M059J (cell line): ENCODE measurements at places on chromosomes 13 and 19.

DNA sequence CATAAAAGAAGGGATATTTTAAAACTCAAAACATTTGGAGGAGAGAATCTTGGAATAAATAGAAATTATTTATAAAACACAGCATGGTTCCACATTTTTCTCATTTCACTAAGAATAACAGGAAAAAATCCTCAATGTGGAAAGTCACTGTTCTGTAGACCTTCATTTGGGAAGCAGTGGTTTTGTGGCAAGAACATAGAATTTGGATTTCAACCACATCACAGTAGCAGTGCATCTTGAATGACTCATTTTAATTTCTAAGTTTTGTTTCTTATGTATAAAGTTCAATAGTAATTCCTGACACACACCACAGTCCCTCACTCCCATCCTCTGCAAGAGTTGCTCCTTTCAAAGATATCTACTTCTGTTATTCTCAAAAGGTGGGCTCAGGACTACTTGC, 264.0 kb downstream of the ENOX1 start:
- DNase-seq = peak; percentile 41

DNA sequence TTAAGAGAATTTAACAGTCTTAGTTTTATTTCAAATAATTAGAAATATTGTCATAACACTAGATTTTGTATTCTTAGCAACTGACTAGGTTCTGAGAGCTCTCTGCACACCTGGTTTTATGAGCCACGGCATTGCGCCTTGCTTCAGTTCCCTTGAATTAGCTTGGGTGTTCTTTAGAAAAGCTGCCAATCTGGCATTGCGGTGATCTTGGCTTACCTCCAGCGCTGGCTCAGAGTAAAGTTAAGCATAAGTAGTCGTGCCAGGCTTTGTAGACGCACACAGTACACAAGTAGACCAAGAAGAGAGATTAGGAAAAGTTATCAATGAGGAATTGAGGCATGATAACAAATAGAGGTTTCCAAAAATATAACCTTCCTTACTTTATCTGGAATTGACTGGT, 45.7 kb downstream of the TPP2 start:
- DNase-seq = no peak

GRCh38 chr13:75656425-75656989, 20.4 kb downstream of the LMO7 start:
- DNase-seq = peak; percentile 40

- no peak for DNase-seq
Observed at GRCh38 chr13:112605531-112605990, 17.6 kb upstream of the TUBGCP3 start.

GRCh38 chr13:109646423-109646822, 140.0 kb downstream of the IRS2 start:
- DNase-seq = no peak

GRCh38 chr19:8208119-8208921, 850 bp upstream of the CERS4 start:
- no peak for DNase-seq

DNA sequence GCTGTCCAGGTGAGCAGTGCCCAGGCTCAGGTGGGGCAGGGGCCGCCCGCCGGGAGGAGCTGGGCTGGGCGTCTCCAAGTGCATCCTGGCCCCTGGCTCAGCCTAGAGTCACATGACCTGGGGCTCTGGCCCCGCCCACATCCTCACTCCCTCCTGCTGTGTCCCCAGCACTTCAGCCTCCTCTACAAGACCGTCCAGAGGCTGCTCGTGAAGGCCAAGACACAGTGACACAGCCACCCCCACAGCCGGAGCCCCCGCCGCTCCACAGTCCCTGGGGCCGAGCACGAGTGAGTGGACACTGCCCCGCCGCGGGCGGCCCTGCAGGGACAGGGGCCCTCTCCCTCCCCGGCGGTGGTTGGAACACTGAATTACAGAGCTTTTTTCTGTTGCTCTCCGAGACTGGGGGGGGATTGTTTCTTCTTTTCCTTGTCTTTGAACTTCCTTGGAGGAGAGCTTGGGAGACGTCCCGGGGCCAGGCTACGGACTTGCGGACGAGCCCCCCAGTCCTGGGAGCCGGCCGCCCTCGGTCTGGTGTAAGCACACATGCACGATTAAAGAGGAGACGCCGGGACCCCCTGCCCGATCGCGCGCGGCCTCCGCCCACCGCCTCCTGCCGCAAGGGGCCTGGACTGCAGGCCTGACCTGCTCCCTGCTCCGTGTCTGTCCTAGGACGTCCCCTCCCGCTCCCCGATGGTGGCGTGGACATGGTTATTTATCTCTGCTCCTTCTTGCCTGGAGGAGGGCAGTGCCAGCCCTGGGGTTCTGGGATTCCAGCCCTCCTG, 16.8 kb upstream of the CELF5 start:
- no peak for DNase-seq

- DNase-seq = peak; percentile 29
Observed at GRCh38 chr13:38530492-38530891, 156.4 kb upstream of the FREM2 start.

DNA sequence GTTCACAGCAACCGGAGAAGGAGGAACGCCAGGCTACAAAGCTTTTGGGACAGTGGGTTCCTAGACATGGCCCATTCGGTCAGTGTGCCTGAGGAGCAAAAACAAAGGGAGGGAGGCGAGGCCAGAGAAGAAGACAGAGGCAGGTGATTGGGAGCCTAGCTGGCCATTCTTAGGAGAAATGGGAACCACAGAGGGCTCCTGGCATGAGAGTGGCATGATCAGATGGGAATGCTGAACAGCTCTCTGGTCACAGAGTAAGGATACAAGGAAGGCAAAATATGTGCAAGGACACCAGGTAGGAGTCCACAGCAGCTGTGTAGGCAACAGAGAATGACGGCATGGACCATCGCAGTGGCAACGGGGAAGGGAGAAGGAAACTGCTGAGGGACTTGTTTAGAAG, 82.4 kb downstream of the EFNB2 start:
- no peak for DNase-seq

GRCh38 chr13:39105110-39105509, 66.9 kb downstream of the NHLRC3 start:
- no peak for DNase-seq

- no peak for DNase-seq
Observed at GRCh38 chr13:26539738-26540292, 17.7 kb upstream of the WASF3 start.

DNA sequence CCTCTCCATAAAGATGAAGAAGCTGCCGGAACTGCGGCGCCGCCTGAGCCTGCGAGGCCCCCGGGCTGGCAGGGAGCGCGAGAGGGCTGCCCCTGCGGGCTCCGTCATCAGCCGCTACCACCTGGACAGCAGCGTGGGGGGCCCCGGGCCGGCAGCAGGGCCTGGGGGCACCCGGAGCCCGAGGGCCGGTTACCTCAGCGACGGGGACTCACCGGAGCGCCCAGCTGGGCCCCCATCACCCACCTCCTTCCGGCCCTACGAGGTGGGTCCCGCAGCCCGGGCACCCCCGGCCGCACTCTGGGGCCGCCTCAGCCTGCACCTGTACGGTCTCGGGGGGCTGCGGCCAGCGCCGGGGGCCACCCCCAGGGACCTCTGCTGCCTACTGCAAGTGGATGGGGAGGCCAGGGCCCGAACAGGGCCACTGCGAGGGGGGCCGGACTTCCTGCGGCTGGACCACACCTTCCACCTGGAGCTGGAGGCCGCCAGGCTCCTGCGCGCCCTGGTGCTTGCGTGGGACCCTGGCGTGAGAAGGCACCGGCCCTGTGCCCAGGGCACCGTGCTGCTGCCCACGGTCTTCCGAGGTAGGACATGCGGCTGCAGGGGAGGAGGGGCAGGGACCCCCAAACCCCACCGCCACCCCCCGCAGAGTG, 2.7 kb downstream of the SYDE1 start:
- DNase-seq = no peak

- no peak for DNase-seq
Observed at GRCh38 chr13:112486386-112487126, 101.4 kb downstream of the TUBGCP3 start.

DNA sequence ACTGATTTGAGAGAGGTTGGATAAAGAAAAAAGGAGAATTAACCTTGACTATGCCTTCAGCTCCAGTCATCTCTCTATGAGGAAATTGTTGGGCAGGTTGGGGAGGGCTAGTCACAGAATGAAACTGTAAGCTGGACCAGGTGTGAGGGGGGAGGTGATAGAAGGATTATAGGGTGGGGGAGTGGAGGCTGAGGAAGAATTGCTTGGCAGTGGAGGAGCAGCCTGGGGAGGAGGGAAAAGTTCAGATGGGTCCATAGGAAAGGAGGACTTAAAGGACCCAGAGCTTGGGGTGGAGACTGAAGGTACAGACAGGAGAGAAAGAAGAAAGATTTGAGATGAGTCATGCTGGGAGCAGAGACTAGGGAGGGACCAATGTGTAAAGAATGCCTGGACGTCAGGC, 8.2 kb upstream of the ZNF431 start:
- DNase-seq = no peak

DNA sequence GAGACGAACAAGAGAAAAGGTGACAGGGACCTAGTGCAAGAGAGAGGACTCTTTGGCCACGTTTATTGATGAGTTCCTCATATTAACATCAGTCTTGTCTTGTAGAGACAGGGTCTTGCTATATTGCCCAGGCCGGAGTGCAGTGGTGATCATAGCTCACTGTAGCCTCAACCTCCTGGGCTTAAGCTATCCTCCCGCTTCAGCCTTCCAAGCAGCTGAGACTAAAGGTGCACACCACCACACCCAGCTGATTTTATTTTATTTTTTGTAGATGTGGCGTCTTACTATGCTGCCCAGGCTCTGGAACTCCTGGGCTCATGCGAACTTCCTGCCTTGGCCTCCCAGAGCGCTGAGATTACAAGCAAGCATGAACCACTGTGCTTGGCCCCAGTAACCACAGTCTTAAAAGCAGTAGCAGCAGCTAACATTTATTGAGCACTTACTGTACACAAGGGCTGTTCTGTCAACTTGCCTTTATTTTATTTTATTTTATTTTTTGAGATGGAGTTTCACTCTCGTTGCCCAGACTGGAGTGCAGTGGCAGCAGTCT, 1.1 kb upstream of the SH2D3A start:
- no peak for DNase-seq

GRCh38 chr19:7709932-7710460, 8.1 kb upstream of the FCER2 start:
- DNase-seq = no peak

DNA sequence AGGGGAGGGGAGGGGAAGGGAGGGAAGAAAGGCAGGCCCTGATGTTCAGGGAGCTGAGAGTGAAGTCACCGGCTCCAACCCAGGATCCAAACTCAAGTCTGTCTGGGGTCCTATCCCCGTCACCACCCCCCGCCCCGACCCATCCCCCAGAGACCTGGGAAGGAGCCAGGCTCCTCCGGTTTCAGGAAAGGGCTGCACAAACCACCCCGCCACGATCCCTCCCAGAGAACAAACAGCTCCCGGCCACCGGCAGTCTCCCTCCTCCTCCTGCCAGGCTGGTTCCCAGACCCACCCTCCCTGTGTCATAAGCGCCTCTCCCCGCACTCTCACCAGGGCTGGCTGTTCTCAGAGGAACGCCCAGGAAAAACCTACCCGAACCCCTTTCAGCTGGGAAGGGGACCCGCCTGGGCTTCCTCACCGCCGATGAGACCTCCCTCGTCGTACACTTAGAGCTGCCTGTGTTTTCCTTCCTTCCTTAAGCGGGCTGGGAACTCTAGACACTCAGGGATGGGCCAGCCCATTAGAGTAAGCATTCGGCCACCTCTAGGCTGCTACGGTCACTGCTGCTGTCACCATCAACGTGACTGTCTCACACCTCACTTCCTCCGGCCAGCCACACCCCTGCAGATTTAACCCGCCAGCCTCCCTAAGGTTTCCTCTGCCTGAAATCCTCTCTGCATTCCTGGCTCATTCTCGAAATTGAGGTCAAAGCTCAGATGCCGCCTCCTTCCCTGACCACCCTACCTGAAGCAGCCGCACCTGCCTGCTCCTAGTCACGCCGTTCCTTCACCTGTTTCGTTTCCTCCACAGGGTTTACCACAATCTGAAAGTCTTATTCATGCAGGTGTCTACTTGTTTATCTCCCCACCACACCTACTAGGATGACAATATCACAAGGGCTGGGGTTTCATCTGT, 6.3 kb upstream of the RDH13 start:
- peak; percentile 24 for DNase-seq

GRCh38 chr13:91714855-91715254, 316.4 kb downstream of the GPC5 start:
- no peak for DNase-seq

- peak; percentile 30 for DNase-seq
Observed at GRCh38 chr19:34474233-34474989, 7.1 kb upstream of the WTIP start.

DNA sequence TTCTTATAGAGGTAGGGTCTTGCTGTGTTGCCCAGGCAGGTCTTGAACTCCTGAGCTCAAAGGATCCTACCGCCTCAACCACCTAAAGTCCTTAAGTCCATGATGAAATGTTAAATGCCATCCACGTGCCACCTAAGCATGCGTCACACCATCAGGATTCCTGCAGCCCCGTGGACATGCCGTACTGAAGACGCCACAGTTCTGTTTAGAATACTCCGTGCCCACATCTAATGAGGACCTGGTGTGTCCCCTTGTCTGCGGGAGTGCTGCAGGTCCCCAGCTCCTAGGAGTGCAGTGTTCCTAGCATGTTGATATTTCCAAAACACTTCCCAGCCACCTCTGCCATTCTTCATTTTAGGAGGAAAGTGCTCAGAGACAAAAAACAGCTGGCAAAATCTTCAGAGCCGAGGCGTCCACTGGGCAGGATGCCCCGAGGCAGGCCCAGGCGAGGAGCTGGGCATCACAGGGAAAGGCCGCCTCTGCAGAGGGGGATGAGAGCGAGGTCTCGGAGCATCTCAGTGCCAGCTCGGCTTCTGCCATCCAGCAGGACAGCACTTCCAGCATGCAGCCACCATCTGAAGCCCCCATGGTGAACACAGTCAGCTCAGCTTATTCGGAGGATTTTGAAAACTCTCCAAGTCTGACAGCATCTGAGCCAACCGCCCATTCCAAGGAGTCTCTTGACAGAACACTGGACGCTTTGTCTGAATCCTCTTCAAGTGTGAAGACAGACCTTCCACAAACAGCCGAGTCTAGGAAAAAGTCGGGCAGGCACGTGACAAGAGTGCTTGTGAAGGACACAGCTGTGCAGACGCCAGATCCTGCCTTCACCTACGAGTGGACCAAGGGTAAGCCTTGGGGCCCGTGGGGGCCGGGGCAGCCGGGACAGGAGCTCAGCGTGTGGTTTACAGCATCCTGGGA, 13.2 kb downstream of the C19orf44 start:
- DNase-seq = no peak

DNA sequence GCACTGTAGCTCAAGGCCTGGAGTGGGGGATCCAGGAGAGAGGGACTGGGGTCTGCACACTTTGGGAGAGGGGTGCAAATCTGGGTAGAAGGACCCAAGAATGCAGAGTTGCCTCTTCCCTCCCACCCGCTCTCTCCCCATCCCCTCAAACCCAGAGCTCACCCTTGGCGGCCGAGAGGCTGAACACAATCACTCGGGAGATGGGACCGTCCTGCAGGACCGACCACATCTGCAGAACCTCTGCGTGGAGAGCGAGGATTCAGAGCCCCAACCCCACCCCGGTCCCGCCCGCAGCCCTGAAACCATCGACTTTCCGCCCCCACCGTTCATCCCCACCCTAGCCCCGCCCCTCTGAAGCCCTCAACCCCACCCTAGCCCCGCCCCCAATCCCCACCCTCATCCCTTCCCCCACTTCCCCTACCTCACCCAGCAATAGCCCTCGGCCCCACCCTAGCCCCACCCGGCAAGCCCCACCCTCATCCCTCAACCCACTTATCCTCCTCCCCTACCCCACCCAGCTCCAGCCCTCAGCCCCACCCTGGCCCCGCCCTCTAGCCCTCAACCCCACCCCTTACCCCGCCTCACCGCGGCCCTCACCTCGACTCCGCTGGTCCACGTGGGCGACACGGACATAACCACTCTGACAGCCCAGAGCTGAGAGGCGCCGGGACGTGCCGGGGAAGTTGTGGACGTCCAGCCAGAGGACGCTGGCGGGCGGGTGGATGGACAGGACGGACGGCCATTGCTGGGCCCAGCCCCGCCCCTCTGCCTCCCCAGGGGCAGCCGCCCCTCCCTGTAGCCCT, 4.1 kb downstream of the KPTN start:
- no peak for DNase-seq
